ENCODE measurements at places on chromosomes 7 and 10.

GRCh38 chr7:129529643-129530042 is 27.3 kb downstream of the SMKR1 start:
- no peak for DNase-seq

DNA sequence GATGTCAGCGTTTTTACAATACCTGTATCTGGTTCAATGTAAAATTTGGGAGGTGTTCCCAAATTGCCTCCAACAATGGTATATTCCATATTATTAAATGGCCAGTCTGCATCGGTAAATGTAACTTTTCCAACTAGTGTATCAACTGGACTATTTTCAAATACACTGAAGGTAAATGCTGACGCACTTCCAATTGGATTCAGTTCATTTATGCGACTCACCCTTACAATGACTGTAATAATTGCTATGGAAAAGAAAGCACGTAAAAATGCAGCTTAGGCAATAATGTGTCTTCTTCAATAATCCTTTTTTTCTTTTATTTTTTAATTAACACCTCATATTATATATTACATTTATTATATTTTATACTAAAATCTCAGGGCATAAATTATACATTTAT is 209.1 kb downstream of the HGF start:
- DNase-seq: no peak

DNA sequence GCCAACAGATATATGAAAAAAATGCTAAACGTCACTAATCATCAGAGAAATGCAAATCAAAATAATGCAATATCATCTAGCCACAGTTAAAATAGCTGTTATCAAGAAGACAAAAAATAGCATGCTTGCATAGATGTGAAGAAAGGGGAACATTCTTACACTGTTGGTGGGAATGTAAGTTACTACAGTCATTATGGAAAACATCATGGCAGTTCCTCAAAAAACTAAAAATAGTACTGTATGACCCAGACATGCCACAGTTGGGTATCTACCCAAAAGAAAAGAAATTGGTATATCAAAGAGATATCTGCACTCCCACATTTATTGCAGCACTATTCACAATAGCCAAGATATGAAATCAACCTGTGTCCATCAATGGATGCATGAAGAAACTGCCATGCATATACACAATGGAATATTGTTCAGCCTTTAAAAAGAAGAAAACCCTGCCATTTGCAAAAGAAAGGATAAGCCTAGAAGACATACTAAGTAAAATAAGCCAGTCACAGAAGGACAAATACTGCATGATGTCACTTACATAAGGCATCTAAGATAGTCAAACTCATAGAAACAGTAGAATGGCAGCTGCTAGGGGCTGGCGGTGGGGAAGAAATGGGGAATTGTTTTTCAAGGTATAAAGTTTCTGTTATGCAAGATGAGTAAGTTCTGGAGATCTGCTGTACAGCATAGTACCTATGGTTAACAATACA is 107.0 kb downstream of the PTPN20 start:
- DNase-seq: no peak

GRCh38 chr10:7153750-7154149 is 257.1 kb downstream of the SFMBT2 start:
- no peak for DNase-seq

DNA sequence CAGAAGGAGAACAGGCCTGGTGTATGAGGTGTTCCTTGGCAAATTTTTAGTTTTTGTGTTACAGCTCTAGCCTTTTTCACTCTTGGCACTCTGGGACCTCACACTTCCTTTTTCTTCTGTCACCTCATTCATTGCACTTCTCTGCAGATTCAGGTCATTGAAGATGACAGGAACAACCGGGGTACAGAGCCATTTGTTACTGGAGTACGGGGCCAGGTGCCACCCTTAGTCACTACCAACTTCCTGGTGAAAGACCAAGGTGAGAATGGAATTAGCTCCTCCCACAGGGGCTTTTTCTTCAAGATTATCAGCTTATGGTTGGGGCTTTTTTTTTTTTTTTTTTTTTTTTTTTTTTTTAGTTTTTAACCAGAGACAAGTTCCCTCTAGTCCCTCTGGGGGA is 18.5 kb upstream of the CHCHD1 start:
- DNase-seq: no peak

- DNase-seq: no peak
Measured at GRCh38 chr10:27192284-27192683, 37.1 kb downstream of the MASTL start.

Measured in activated CD4-positive, alpha-beta T cell treated with anti-CD3 and anti-CD28 coated beads, Interleukin-2, amount 50 U/mL, for 1 hour (primary cell).